Left ventricle myocardium superior (tissue), 1 donor: ENCODE measurements at places on chromosomes 16 and 17. TPM values are rescaled to one million over a fixed set of nuclear protein-coding genes. Genes with fewer than 3 reads are reported as not detected.

SLC9A5 gene
- total RNA-seq, result 1.2 TPM

DNA sequence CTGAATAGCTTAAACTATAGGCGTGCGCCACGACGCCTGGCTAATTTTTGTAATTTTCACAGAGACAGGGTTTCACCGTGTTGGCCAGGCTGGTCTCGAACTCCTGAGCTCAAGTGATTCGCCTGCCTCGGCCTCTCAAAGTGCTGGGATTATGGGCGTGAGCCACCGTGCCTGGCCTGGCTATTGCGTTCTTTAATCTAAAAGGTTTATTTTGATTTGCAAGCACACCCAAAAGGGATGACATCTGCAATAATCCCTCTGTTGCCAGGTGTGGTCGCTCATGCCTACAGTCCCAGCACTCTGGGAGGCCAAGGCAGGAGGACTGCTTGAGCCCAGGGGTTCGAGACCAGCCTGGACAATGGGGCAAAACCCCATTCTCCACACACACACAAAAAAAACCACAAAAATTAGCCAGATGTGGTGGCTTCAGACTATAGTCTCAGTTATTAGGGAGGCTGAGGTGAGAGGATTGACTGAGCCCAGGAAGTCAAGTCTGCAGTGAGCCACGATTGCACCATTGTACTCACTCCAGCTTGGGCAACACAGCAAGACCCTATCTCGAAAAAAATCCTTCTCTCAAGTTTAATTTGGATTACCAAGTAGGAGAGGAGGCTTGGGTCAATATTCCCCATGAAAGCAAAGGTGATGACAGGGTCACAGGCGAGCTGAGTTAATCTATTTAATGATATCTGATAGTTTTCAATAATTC lies 144.1 kb downstream of the PARN start:
- no peak for DNase-seq

DHX8 gene
- total RNA-seq, result 29.7 TPM

DNA sequence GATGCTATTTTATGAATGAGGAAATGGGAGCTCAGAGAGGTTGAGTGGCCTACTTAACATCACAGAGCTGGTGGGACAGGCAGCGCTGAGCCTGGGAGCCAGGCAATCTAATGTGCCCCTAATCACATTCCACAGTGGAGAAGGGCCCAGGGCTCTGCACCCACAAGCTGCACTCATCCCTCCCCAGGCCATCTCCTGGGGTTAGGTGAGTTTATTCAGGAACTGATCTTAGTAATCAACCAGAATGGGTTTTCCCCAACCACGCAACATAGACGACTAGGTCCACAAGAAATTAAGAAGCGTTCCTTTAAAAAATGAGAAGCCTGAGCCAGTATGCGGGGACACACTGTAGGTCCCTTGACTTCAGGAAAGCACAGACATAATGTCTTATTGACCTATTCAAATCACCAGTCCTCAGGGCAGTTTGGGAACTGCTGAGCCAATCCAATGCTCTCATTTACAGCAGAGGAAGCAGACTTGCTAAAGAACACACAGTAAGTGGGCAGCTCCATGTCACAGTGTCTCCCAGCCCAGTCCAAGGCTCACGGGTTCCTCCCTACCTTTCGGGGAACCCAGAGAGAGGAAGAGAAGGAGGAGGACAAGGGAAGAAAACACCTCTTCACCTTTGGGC lies 2.3 kb downstream of the MPP3 start:
- no peak for DNase-seq

NXN gene
- total RNA-seq, result 18.9 TPM

CES5A gene
- not detected for total RNA-seq

GJC1 gene
- total RNA-seq, result 18.6 TPM

- no peak for DNase-seq
These were observed 2.2 kb downstream of the AHSP start for GRCh38 chr16:31529937-31530312.

NUFIP2 gene
- 42.3 TPM for total RNA-seq

GRCh38 chr16:58656899-58657298 lies 27.3 kb upstream of the CNOT1 start:
- DNase-seq, result no peak

DNA sequence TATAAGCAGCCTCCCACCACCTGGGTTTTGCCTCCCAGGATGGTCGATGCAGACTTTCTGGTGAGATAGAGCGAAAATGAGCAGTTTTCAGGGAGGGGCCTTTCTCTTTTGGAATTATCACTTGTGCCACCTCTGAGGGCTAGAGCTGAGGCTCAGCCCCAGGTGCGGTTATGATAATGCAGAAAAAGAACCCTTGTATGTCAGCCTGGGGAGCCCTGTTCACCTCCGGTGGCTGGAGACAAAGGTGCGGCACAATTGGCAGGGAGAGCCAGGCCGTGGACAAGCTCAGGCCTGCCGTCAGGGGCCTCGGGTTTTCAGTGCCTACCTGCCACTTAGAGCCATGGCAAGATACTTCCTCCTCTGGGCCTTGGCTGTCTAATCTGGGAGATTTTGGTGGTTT lies 4.4 kb downstream of the SCPEP1 start:
- DNase-seq, result no peak

DNA sequence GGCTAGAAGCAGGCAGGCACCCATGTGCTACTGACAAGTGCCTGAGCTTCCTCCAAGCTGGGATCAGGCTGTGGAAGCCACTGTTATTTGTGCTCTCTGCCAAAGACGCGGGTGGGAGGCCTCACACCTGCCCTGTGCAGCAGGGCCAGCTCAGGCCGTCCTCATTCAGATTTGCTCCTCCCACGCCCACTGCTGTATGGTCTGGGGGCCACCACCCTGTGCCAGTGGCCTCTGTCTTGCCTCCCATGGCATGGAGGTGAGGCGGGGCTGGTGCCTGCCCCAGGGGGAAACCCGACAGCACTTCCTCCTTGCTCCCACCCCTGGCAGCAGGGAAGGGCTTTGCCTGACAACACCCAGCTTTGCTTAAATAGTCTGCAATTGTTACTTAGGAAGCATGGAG lies 356.5 kb upstream of the CDH8 start:
- no peak for DNase-seq

GRCh38 chr17:64055183-64056142 lies 35.0 kb upstream of the ICAM2 start:
- DNase-seq, result no peak

DNA sequence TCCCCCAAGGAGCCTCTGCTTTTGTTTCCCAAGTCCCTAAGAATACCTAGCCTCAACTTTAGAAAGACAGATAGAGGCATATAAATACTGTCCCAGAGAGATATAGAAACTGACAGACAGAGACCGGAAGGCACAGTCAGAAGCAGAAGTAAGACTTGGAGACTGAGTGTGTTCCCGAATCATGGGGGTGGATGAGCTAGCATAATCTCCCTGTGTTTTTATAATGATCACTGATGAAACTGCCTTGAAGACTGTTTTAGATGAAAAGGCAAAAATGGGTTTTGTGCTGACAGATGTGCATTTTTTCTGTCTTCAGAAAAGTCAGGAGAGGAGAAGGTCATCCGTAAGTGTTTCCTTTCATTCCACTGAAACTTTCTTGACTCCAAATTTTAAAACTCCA lies 8.3 kb upstream of the PSMD3 start:
- no peak for DNase-seq

DNA sequence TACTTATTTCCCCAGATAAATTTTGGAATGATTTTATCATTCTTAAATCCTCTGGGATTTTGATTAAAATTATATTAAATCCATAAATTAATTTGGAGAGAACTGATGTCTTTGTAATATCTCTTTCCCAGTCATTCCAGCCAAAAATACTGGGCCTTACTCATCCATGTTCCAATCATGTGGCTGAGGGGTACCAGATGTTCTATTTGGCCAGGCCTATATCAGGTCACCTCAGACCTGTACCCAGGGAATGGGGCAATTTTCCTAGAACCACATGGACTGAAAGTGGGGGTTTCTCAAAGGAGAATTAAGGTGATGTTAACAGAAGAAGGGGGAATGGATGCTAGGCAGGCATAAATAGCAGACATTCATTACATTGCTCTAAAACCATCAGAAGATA lies 7.5 kb downstream of the SNTB2 start:
- no peak for DNase-seq

SRL gene
- total RNA-seq, result 426 TPM

DNA sequence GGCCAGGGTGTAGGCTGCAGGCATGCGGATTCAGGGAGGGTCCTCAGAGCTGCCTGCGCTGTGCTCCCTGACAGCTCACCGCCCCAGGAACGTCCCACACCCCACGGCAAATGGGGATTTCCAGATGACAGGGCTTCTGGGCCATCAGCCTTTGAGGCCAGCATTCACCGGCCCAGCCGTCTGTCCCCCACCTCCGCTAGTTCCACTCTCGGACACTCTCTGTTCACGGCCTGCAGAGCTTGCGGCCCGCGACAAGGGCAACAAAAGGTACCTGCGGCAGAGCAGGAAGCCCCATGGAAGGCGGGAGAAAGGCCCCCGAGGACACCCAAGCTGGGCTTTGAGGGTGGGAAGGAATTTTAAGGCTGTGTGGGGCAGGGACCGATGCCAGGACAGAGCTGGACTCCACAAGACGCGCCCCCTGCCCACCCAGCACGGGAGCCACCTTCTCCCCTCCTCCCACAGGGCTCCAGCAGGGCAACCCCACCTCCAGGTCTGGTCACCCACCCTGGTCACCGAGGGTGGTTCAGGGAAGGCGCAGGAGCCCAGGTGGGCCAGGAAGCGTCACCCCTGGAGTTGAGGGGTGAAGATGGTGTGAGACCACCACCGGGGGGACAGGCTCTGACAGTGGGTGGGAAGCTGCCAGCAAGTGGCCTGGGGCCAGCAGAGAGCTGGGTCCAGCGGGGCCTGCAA lies 5.6 kb upstream of the CYBA start:
- DNase-seq, result no peak

DNA sequence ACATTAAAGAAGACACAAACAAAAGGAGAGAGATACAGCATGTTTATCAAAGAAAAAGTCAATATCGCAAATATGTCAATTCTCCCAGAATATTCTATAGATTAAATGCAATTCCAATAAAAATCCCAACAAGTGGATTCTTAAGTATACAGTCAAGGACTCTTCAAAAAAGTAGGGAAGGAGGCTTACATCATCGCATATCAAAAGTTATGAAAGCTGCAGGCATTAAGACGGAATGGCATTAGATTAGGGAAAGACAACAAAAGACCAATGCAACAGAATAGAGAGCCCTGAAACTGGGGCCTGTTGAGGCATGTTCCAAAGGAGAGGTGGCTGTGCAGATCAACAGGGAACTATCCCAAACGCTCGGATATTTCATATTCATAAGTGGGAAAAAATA lies 76.0 kb downstream of the MARCHF10 start:
- no peak for DNase-seq

GRCh38 chr17:45579529-45580495 lies 89.3 kb upstream of the PLEKHM1 start:
- DNase-seq, result no peak

ATP2A1 gene
- 0.45 TPM for total RNA-seq

FCSK gene
- total RNA-seq, result 8.2 TPM

DNA sequence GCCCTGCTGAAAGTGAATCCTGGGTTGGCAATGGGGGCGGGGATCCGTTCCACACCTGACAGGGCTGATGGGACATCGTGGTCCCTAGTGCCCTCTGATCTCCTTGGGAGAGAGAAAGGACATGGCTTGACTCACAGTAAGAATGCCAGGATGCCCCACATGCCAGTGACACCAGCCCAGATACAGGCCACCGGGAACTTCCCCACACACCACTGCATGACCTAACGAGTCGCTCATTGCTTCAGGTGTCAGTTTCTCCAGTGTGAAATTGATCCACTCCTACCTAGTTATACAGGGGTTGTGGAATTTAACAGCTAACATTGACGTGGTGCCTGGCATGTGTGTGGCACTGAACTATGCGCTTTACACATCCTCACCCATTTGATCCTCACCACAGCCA lies 7.5 kb downstream of the CD300LG start:
- no peak for DNase-seq

DNA sequence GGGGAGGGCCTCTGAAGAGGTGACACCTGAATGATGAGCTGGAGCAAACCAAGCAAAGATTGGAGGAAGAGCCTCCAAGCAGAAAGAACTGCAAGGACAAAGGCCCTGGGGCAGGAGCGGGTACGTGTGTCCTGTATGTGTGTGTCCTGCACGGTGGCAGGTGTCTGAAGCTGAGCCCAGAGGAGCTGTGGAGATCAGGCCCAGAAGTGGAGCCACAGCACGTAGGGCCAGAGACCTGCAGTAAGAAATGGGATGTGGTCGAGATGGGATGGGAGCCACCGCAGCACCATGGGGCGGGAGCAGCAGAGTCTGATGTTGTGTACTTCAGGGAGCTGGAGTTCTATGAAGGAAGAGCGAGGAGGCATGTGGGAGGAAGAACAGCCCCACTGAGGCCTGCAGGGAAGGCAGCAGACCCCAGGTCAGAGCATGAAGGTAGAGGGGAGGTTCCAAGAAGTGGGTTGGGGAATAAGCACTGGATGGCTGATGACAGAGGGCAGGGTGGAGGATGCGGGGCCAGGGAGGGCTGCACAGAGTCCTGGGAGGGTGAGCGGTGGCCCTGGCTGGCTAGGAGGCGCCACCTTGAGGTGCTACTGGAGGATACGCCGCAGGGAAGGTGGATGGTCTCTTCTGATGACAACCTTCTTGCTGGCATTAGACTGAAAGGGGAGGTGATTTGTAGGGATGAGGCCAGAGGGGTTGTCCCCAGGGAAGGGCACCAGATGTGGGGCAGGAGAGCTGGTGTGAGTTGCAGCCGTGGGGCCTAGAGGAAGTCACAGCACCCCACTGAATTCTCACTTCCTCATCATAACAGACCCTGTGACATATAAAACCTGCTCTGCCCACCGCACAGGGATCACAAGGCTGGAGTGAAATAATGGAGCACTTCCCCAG lies 10.6 kb upstream of the CETP start:
- peak; percentile 53 for DNase-seq

DNA sequence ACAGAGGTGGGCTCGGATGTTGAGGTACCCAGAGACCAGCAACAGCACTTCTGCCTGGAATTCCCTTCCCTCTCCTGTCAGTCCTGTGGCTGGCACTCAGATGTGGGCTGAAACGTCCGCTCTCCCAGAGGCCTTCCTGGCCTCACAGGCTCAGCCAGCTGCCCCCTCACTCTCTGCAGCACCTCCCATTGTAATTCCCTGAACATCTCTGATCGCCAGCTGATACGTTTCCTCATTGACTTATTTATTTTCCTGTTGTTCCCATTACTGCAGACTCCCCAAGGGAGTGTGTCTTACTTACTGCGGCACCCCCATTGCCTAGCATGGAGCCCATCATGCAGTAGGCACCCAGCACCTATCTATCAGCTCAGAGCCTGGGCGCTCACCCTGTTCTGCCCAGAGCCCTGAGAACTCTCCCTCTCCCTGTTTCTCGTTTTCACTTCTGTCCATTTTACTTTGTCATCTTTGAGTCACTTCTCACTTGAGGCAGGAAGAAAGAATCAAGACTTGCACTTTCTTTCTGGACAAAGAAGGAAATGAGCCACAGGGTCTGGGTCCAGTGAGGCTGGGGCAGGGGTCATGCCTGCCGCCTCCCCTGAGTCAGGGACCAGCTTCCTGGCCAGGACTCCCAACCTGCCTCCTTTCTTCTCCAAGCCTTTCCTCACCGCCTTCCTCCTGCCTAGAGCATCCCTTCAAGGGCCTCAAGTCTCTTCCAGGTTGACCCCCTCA lies 10.2 kb downstream of the CDH5 start:
- DNase-seq, result no peak

TNK1 gene
- total RNA-seq, result 2.2 TPM
